Upper lobe of left lung (tissue), 6 donors: ENCODE measurements at places on chromosomes 11 and 22.

GRCh38 chr11:15886866-15887265 lies 469.5 kb downstream of the SOX6 start:
- no peak for DNase-seq

- no peak for DNase-seq
Measured at GRCh38 chr11:59689015-59689414, 20.2 kb upstream of the PATL1 start.

DNA sequence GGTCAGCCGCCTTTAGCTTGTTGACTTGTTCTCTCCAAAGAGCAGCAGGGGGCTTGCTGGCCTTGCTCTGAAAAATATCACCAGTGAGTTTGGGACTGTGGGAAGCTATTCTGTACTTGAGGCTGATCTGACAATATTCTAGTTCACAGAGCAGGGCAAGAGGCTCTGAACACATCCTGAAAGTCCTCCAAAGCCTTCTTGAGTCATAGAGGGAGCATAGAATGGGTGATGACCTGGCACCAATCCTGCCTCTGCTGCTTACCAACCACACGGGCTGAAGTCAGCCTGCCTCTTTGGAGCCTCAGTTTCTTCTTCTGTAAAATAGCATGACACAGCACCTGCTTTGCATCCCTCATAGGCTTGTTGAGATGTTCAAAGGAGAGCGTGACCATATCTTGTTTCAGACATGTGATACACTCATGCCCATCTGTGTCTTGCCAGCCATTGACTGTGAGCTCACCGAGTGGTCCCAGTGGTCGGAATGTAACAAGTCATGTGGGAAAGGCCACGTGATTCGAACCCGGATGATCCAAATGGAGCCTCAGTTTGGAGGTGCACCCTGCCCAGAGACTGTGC lies 96.6 kb downstream of the RRAS2 start:
- no peak for DNase-seq

DNA sequence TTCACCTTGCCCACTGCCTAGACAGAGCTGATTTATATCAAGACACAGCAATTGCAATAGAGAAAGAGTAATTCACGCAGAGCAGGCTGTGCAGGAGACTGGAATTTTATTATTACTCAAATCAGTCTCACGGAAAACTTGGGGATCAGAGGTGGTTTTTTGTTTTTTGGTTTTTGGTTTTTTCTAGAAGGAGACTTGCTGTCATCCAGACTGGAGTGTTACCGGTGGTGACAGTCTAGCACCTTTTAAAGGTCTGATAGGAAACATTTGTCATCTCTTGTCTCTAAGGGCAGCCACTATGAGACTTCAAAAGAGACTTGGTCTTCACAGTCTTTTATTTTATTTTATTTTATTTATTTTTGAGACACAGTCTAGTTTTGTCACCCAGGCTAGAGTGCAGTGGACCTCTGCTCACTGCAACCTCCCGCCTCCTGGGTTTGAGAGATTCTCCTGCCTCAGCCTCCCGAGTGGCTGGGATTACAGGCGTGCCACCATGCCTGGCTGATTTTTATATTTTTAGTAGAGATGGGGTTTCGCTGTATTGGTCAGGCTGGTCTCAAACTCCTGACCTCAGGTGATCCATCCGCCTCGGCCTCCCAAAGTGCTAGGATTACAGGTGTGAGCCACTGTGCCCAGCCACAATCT lies 19.1 kb downstream of the APOBEC3H start:
- DNase-seq: no peak

DNA sequence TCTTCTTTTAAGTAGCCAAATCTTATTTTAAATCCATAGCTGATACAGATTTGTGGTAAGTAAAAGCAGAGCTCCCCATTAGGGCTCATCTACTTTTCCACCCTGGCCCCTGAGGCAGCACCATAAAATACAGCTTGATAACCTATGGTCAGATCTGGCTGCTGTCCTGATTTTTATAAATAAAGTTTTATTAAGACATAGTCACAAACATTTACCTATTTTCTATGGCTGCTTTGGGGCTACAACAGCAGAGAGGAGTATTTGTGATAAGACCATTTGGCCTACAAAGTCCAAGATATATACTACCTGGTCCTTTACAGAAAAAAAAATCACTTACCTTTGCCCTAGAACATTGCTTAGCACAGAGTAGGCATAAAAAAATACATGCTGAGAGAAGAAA lies 200.0 kb upstream of the SEZ6L start:
- no peak for DNase-seq

DNA sequence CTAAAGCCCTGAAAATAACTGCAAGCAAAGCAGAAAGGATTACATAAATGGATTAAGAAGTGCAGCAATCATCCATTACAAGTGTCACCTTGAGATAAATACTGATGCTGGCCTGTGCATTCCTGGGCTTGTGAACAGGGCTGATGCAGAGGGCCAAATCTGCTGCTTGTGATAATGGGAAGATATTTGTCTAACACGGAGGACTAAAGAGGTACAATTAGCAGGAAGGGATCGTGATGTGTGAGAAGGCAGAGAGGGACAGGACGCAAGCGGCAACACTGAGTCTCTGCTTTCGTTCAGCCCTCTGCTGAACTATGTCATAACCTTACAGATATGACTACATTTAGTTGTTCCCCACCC lies 107.7 kb upstream of the DDI1 start:
- no peak for DNase-seq

DNA sequence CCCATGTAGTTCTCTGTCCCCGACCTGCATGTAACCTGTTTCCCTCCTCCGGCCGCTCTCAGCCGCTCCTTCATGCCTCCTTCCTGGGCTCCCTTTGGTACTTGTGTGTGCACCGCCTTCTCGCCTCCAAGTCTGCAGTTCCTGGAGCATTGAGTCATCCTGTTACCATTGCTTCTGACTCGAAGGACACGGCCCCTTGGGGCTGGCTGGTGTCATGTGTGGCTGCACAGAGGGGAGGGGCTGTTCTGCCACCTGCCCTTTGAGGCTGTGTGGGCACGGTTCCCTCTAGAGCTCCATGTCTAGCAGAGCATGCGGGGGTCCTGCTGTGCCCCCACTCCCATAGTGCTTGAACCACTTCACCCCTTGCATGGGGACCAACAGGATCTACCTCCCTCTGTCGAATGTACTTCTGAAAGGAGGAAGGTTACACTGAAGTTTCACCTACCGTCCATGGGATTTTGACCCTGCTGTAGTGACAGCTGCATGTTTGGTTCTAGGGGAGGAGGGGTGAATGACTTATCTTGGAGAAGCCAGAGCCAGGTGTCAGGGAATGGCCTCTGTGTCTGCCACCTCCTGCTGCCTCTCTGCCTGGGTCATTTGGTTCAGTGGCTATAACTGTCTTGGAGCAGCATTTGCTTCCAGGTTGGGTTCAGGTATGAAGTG lies 39.6 kb downstream of the BCR start:
- peak; percentile 77 for DNase-seq

DNA sequence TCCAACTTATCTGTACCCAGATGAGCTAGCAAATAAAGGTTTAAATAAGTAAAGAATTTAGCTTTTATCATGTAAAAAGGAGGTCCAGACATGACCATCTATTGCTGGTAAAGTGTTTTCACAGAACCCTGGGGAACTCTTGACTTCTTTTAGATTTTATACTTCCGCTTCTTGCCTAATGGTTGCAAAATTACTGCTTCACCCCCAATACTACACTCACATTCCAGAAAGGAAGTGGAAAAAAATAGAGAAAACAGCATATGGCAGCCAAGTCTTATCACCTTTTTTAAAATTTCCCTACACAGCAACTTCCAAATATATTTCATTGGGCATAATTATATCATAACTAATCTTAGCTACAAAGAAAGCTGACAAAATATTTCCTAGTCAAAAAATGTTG lies 12.1 kb downstream of the BBOX1 start:
- DNase-seq: no peak

- no peak for DNase-seq
Measured at GRCh38 chr22:37226087-37226486, 13.8 kb upstream of the SSTR3 start.

- DNase-seq: no peak
Measured at GRCh38 chr11:45267052-45267451, 19.1 kb downstream of the SYT13 start.

DNA sequence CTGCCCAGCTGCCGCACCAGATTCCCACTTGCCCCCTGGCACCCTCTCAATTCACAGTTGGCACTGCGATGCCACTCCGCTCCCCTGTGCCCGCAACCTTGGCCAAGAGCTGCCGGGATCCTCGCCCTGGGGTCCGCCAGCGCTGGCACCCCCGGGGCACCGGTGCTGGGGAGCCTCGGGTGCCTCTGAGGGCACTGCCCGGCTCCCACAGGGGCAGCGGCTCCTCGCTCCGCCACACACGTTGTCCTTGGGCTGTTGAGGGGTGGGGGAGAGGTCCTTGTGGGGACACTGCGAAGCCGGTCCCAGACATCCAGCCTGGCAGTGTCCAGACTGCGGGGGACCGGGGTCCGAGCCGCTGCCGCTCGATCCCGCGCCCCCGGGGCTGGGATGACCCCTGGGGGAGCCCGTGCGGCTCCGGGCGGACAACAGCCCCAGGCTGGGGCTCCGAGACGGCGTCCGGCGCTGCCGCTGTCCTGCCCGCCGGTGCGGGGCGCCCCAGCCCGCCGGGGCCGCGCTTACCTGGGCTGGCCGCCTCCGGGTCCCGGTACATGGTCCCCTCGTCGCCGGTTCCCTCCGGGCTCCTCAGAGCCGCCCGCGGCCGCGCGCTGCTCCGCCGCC lies 496 bp downstream of the SYT7 start:
- DNase-seq: no peak

GRCh38 chr11:10908215-10908951 lies 50.5 kb upstream of the ZBED5 start:
- DNase-seq: no peak

GRCh38 chr22:42661985-42662831 lies 13.0 kb upstream of the CYB5R3 start:
- DNase-seq: peak; percentile 77

DNA sequence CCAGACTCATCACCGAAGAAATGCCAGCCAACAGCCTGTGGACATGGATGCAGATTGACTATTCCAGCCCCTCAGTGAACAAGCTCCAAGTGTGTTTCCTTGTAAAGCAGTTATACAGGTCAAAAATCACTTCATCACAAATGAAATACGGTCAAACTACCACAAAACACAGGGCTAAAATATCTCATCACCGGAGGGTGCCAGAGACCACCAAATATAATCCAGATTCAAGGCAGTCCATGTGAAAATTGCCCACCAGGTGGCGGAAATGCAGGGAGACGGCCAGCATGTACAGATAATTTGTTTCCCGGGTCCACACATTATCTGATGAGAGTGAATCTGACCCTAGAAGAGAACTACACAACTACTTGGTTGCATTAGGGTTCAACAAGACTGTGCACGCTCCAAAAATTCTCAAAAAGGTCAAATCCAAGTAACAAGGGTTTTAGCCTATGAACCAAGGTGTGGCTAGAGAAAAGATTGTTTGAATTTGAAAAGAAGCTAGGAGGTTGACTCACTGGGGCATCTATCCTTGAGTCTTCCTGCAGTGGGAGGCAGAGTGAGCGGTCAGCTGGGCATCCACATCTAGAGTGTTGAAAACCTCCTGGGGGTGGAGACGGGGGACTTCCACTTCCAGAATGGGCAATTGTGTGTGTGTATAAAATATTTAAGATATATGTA lies 71.7 kb downstream of the IGLL5 start:
- DNase-seq: no peak
